SIG-M5 (cell line): ENCODE measurements at places on chromosomes 6 and 20.

DNA sequence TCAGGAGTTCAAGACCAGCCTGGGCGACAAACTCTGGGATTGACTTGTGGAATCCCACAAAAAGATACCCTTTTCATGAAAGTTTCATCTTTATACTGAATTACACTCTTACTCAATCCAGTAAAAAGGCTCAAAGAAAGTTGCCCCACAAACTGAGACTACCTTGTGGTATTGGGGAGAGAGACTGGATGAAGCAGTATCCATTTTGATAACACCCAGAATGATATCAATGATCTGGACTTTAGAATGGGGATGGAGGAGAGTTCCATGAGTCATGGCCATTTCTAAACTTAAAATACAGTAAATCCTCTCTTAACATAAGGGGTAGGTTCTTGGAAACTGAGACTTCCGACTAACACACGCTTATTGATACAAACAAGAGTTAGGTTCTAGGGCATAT, 4.7 kb downstream of the STAU1 start:
- DNase-seq, result no peak

GRCh38 chr20:9287826-9288225, 218.9 kb downstream of the PLCB4 start:
- DNase-seq, result no peak

- DNase-seq, result no peak
These were observed 753.3 kb upstream of the MARCKS start for GRCh38 chr6:113103634-113104361.

GRCh38 chr6:28263922-28264321, 3.0 kb upstream of the ZSCAN26 start:
- DNase-seq, result no peak

DNA sequence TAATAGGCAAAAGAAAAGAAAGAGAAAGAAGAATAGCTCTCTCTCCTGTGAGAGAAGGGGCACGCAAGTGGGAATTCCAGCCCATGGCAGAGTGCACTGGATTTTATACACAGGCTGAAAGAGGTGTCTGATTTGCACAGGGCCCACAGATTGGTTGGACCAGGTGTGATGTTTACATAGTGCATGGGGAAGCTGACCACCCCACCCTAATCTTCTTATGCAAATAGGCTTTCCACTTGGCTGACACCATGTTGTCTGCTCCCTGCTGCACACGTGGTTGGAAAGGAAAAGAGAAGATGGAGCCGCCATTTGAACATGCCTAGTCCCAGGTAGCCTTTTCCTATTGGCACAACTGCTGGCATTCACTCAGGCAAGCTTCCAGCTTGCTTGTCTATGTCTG, 20.2 kb downstream of the MICA start:
- DNase-seq, result no peak

GRCh38 chr6:153023977-153024708, 21.6 kb upstream of the MTRF1L start:
- no peak for DNase-seq

- DNase-seq, result no peak
These were observed 539.2 kb downstream of the MEI4 start for GRCh38 chr6:78192057-78192456.

GRCh38 chr6:63943826-63944225, 308.2 kb downstream of the PHF3 start:
- no peak for DNase-seq

DNA sequence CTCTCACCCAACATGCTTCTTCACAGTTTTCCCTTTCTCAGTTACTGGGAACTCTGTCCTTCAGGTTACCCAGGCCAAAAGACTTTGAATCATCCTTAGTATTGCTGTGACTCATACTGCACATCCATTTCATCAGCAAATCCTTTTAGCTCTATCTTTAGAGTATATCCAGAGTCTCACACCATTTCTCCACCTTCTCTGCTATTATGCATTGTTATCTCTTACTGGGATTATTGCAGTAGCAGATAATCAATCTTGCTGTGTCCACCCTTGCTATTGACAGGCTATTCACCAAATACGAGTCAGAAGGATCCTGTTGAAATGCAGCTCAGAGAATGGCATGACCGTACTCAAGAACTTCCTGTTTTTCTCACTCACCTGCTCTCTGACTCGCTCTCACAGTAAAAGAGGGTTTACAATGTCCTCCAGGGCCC, 57.3 kb downstream of the BCKDHB start:
- DNase-seq, result no peak

GRCh38 chr20:61555566-61555965, 303.5 kb downstream of the CDH4 start:
- no peak for DNase-seq

- no peak for DNase-seq
These were observed 776.3 kb downstream of the EYS start for GRCh38 chr6:64930681-64931080.

DNA sequence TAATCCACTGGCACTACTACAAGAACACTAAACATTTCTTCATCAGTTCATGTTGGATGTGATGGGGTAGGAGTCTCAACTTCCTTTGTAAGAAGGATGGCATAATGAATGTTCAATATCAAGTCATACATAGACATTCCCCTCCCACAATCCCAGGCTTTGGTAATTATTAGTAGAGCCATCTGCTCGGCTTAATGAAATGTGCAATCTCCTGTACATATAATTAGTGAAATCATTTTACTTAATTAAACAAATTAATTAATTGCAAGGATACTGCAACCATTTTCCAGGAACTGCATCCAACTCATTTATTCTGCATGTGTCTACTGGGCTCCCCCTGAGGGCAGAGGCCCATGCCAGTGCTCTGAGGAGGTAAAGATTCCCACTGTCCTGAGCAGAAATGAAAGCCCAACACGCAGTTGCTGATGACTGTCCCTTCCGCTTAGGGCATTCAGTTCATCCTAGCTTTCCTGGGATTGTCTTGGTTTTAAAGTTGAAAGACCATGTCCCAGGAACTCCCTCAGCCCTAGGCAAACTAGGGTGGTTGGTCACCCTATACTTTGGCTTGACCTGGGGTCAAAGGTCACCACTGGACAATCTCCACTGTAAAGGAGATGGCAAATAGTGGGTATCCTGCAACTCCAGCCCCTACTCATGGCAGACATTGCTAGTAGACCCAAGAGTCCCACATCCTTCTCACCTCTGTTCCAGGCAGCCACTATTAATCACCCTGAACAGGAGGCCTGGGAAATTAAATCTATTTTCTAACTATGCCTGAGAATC, 109.8 kb downstream of the TRERF1 start:
- no peak for DNase-seq

DNA sequence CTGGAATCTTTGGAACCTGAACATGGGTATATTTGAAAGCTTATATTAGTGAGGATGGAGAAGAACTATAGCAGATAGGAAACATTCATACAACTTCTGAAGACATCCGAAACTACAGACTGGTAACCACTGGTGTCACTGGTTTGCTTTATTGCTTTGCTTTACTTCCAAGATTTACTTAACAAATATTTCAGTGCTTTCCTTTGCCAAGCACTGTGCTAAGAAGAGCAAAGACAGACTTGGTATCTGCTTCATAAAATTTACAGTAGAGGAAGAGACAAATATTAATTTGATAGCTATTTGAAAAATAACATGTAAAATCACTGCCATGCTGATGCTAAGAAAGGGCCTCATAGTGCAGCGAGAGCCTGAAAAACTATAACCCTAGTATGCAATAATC, 1.8 kb downstream of the TPD52L1 start:
- no peak for DNase-seq

DNA sequence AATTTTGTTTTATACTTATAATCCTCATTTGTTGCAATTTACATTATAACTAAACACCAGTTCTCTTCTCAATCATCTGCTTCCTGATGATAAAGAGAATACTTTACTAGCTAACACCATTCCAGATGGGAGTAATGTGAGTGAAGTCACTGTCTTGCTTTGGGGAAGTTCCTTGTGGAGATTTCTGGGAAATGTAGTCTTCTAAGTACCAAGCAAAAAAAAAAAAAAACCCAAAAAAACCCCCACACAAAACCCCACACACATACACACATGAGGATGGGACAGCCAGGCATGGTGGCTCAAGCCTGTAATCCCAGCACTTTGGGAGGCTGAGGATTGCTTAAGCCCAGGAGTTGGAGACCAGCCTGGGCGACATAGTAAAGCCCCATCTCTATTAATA, 2.2 kb upstream of the SNPH start:
- no peak for DNase-seq

- DNase-seq, result no peak
These were observed 82.8 kb downstream of the COL9A1 start for GRCh38 chr6:70219943-70220613.

DNA sequence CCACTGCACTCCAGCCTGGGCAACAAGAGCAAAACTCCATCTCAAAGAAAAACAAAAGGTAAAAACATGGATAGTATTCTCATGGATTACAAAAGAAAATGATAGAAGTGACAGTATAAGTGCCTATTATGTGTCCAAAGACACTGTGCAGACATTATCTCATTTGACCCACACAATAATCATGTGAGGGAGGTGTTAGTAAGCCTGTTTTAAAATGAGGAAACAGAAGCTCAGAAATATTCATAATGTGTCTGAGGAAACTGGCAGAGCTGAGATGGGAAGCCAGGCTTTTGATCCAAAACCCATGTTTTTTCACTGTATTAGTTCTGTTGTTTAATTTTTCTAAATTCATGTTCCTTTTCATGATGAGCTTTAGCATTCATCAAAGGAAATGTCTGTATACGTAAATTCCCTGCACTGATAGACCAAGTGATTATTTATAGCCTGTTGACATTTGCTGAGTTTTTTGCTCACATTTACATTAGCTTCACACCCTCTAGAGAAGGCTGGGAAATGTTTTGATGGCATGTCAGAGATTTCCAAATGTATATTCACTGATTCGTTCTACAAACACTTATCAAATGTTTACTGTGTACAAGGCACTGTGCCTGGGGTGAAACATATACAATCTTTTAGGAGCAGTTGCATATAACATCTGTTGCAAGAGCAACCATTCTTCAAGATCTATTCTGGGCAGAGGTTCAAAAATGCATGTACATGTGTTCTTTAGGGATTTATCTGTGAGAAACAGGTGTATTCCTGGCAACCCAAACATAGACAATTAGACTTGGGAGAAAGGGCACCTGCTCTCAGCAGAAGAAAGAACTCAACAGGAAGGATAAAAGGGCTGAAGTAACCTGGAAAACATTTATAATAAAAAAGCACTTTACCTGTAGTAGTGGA, 331.5 kb downstream of the SAMD5 start:
- DNase-seq, result no peak

- no peak for DNase-seq
These were observed 5.7 kb upstream of the GFOD1 start for GRCh38 chr6:13493147-13493546.

DNA sequence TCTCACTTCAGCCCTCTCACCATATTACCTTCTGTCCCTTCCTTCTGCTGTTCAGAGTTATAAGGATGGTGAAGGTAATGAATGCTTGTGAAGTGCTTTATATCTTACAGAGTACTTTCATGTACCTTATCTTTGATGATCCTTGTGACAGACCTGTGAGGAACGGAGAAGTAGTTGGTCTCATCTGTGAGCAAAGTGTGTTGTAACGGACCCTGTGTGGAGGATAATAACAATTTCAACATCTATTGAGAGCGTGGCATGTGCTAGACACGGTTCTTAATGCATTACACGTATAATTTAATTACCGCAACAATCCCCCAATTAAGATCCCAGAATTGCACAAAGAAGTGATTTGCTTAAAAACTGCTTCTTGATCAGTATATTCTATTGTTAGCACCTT, 124.6 kb downstream of the ANKS1A start:
- no peak for DNase-seq

- no peak for DNase-seq
These were observed 34.9 kb downstream of the UBE2V1 start for GRCh38 chr20:50077818-50078601.

DNA sequence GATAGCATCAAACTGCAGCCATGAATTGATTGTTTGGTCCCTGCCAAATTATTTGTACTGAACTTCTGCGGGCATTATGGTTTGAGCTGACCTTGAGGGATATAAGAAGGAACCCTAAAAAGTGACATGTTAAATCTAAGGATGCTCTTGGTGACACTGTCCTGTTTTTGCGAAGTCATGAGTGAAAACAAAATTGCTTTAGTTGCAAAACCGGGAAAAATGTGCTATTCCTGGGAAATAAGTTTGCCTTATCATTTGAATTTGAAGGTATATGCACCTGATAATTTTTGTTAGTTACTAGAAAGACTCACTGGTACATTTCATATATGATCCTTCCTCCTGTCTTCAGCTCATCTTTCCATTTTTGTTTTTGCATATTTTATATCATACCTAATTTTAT, 7.8 kb downstream of the KIAA0408 start:
- no peak for DNase-seq

- DNase-seq, result no peak
These were observed 249.5 kb downstream of the ADGRG6 start for GRCh38 chr6:142551274-142551811.
